ENCODE measurements at places on chromosomes 3 and 15.

- peak; percentile 12 for DNase-seq
Observed at GRCh38 chr3:133944641-133945380, 49.1 kb upstream of the RAB6B start.

- DNase-seq: no peak
Observed at GRCh38 chr3:68728343-68728742, 204.0 kb downstream of the TAFA4 start.

DNA sequence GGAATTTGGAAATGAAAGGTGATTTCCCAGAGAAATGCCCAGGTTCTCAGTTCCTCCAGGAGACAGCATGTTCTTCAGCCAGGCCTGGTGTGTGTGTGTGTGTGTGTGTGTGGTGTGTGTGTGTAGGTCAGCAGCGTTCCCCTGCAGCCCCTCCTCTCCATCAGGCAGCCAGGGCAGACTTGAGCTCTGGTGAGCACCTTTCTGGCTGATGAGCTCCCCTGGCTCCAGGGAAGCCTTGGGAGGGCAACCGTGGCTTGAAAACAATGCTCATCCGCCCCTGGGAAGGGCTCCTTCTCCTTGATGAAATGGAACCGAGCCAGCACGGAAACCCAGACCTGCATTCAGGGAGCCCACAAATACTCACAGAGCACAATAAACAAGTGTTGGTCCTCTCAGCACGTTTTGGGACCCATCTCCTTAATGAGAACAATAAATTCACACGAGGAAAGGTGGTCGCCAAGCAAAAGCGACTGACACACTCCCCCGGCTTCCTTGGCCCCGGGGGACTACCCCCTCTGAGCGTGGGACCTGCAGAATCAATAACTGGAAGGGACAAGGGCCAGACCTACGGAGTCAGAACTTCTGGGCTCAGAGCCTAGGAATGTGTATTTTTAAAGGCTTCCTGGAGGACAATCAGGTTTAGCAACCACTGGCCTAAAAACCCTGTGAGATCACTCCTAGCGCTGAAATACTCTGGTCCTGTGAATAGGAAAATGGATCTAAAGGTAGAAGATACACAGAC is 38.6 kb upstream of the HES1 start:
- DNase-seq: no peak

DNA sequence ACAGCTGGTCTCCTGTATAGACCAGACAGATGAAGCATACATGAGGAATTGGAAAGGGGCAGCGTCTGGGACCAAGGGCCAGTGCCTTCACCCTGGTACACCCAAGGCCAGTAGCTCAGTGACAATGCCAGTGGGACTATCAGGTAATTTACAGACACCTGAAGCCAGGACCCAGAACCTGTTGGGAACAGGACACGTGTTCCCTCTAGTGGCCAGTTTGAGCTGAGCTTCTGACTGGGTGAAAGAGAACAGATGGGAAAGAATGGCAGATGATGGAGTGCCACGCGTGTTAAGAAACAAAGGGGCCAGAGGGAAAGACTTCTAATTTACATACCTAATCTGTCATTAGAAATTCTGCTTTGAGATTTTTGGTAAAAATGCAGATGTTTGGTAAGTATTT is 5.1 kb upstream of the SLC25A38 start:
- no peak for DNase-seq

GRCh38 chr3:129705274-129705673 is 98.8 kb upstream of the PLXND1 start:
- DNase-seq: no peak

DNA sequence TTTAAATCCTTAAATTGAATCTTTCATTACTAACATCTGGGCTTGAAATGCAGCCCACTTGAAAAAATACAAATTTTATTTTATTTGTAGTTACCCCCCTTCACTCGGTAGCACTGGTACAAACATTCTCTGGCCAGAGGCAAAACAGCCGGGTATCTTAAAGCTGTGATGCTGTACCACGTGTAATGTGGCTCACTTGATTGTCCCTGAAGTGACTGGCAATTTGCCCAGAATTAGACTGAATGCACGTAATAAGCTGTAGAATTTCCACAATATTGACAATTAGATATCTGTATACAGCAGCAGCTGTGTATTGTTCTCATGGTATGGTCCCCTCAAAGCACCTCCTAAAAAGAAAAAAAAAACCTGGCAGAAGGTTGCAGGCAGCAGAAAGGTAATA is 192.8 kb upstream of the TBC1D5 start:
- DNase-seq: no peak

GRCh38 chr15:93983526-93983925 is 247.8 kb upstream of the MCTP2 start:
- no peak for DNase-seq

- DNase-seq: no peak
Observed at GRCh38 chr3:134857356-134857755, 62.3 kb downstream of the EPHB1 start.

DNA sequence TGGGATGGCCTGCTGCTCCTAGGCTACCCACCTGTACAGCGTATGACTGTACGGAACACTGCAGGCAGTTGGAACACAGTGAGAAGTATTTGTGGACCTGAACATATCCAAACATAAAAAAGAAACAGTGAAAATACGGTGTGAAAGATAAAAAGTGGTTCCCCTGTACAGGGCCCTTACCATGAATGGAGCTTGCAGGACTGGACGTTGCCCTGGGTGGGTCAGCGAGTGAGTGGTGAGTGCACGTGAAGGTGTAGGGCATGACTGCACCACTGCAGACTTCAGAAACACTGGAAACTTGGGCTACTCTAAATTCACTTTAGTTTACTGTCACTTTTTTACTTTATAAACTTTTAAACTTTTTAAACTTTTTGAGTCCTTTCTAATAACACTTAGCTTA is 71.2 kb upstream of the SLC6A6 start:
- no peak for DNase-seq

DNA sequence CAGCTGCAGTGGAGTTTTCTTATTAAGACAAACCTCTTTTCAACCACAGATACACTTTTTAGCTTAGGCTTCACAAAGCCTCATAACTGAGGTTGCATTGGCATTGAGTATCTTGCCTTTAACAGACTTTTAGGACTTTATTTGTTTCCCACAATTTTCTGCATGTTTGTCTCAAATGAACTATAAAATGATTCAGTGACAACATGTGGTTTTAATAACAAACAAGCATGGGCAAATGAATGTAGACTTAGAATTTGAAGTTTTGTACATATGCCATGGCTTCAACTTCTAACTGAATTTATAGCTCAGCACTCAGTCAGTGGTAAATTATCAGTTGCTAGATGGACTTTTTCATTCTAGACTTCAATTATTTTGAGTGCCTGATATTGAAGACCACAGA is 101.6 kb downstream of the SLC25A26 start:
- DNase-seq: no peak

DNA sequence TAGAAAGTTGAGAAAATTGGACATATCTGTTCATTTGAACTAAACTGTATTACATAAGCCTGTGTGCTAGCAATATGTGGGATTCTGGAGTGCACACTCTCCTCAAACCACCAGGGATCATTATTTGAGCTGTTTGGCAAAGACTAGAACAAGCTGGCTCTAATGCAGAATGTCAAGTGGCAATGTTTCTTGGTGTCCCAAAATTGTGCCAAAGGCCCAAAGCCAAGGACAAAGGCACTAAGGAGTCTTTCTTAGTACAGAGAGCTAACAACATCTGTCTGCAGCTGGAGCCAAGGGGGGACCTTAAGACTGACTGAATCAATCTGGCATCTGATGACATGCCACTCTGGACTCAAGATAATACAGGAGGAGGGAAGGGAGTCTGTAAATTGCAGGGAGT is 76.7 kb upstream of the STRIT1 start:
- DNase-seq: peak; percentile 13

DNA sequence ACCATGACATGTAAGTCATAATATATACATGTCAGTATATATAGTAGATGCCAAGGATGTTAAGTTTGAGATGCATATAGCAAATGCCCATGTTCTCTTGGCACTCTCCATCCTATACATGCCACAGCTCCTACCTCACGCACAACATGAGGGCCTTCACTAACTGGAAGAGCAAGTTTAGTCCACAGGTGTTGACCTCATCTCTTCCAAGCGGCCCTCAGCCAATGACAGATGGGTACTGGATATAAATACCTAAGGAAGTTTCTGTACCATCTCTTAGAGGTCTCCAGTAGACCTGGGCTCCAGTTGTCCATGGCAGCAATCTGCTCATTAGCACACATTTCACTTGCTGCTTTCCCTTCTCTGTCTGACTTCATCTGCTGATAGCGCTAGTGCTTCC is 43.3 kb upstream of the CMC1 start:
- no peak for DNase-seq

DNA sequence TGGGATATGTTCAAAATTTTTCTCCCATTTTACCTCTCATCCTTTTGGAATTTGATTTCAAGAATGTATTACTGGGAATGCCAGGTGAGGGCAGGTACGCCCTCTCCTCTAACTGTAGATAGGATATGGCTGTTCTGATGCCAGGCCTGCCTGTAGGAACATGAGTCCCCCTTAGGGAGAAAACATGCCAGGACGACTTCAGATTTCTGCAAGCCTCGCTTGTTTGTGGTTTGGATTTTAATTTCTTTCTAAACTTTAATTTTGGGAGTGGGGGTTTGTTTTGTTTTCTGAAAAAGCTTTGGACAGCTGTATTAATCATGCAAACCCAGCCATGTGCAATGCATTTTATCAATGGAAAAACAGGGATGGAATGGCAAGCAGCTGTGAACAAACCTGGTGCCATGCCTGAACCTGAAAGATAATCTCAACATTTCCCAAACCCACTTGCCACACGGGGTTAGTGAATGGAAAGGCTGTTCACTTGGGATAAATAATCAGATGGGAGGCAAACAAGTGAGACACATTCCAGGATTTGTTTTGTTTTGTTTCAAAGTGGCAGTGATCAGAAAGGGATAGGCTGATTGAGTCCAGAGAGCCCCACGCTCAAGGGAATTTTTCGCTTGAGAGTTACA is 207.6 kb downstream of the GAP43 start:
- no peak for DNase-seq

GRCh38 chr15:51621936-51622603 is 501 bp downstream of the DMXL2 start:
- DNase-seq: no peak

- DNase-seq: no peak
Observed at GRCh38 chr15:85000937-85001336, 19.3 kb downstream of the PDE8A start.

DNA sequence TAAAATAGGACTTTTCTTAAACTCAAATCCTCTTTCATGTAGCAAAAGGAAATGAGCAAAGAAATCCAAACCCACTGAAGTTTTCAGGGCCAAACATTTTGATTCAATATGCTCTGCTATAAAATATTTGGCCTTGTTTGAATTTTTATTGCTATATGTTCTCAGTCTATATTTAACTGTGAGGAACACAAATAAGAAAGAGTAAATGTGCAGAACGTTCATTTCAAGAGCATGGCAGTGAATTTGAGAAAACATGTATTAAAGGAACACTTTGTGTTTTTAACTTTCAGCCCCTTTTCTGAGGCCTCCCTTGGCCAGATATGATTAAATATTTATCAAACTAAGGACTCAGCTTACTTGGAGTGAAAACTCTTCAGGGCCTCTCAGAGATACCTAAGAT is 124.7 kb upstream of the CCNL1 start:
- no peak for DNase-seq

- DNase-seq: peak; percentile 96
Observed at GRCh38 chr15:69462493-69463181, 10.0 kb downstream of the RPLP1 start.

GRCh38 chr3:120557115-120557514 is 39.0 kb upstream of the NDUFB4 start:
- DNase-seq: no peak

DNA sequence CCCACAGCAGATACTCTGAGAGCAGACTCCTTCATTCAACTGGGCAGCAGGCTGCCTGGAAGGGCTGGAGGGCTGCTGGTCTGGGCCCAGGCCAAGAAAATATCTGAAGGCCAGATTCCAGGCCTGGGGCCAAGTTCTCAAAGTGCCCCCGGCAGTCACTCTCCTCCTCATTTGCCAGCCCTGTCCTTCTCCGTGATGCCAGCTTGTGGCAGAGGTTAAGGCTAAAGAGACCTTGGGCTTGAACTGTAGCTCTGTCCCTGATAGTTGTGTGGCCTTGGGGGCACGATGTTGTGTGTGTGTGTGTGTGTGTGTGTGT is 39.0 kb downstream of the FAM3D start:
- DNase-seq: no peak

- no peak for DNase-seq
Observed at GRCh38 chr15:56608140-56608778, 125.0 kb downstream of the ZNF280D start.

Data from gastrocnemius medialis (tissue), 4 donors.